ENCODE measurements at places on chromosomes 7 and 10.

DNA sequence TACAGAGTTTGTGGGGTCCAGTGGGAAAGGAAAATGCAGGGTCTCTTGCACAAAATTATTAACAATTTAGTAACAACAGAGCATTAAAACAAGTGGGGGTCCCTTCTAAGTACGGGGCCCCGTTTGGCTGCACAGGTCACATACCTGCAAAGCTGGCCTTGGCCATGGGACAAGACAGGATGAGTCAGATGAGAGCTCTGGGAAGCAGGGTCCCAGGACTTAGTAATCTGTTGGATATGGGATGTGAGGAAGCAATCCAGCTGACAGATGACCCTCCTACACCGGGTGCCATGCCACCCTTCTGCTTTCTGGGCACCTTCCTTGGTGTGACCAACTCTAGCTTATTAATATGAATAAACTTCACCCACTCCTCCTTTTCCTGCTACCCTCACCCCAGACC, 3.2 kb upstream of the DUSP5 start:
- no peak for DNase-seq

DNA sequence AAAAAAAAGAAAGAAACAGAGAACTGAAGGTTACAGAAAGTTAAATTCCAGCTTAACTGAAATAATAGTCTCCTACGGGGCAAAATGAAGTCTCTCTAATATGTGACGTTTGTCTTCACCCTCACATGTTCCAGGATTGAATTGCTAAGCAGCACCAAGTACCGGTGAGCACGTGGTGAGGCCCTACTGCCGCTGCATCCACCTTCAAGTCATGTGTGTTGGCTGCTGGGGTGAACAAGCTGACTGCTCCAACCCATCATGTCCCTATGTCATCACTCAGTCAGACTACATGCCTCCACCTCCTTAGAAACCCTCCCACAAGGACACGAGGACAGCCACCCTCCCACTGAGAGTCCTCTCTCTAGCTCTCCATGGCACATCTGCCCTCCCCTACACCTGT, 35.4 kb upstream of the NPFFR1 start:
- DNase-seq, result no peak

DNA sequence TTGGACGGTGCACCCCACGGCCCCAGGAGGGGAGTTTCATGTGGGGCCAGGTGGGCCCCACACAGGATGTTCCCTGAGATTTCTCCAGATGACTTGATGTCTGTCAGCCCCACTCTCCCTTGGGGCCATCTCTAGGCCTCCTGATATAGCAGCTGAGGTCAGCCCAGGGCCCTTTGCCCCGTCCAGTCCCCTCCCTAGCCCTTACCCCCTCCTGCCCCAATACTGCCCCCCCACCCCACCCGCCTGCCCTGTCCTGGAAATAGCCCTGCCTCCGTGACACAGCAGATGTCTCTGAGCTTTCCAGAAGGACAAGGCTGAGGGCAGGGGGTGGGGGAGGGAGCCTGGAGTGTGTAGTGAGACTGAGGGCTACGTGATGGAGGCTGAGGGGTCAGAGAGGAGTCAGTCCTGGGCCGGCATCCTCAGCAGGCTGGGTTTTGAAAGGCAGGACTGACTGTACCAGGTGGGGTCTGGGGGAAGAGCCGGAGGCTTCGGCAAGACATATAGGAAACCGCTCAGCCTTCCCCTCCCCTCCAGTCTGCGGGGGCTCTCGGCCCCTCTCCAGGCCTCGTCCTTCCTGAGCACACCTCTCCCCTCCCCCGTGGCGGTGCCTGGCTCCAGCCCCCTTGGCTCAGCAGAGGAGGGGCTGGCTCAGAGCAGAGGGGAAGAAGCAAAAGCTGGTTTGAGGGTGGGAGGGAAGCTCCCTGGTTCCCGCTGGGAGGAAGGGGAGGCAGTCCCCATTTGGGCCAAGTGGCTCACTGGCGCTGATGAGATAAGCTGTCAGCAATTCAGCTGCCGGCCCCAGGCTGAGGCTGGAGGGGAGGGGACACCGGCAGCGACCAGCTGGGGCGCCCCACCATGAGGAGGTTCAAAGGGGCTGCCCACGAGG, 2.0 kb downstream of the FLNC start:
- DNase-seq, result peak; percentile 64

DNA sequence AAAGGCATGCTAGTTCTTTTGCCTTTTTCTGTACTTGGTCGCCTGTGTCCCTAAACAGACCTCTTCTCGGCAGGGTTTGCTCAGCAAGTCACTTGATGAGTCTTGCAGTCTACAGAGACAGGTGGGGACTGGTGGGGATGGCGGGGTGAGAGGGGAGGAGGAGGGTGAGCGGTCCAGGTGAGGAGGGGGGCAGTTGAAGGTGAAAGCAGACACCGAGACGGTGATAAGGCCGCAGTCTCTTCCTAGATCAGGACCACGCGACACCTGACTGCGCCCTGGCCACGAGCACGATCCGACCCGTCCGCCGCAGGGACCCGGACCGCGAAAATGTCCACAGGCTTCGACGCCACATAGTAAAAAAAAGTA, 566 bp downstream of the ASNS start:
- no peak for DNase-seq

GRCh38 chr7:43869867-43870240, 537 bp upstream of the MRPS24 start:
- DNase-seq, result no peak

DNA sequence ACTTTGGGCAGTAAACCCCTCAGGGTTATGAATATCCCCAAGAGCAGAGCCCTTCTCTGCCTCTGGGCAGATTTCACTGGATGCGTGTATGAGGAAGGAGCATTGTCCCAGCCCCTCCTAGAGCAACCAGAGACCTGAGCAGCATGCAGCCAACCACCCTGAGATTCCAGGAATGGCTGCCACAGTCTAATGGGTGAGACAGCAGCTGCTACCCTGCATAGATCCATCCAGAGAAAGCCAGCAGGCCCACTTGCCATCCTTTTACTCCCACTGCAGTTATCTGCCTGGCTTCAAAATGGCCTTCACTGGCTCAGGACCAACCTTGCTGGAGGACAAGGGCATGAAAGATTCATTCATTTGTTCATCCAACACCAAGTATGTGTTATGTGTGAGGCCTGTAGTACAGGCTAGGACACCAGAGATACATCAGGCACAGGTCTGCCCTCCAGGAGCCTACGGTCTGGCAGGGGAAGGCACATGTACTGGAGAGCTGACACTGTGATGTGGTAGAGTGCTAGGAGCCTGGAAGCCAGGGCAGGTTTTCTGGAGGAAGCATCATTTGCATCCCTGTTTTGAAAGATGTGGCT, 26.2 kb upstream of the C10orf105 start:
- no peak for DNase-seq

DNA sequence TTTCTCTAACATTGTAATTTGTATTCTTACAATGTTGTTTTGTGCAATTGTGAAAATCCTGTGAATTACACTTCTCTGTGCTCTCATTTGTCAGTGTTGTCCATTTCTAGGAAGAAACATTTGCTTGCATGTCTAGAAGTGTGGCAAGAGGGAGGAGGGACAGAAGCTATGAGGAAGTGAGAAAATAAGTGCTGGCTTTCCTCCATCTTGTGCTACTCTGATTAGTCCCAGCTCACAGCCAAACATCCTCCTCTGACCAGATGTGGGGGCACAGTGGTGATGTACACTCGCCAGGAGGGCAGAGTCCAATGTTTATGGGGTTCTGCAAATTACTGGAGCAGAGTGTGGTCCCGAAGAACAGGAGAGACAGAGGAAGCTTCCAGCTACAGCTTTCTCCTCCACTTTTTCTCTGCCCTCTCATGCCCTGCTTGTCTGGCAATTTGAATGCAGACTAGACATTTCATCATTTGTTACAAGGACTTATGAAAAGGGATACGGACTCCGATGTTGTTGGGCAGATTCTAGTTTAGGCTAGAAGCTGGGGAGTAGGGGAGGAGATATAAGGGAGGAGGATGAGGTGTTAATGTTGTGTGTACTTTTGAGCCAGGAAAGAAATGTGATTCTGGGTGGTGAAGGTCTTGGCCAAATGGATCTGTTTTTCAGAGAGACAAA, 131.0 kb upstream of the C1GALT1 start:
- no peak for DNase-seq

- no peak for DNase-seq
Measured at GRCh38 chr10:87973635-87974034, 110.2 kb downstream of the PTEN start.

DNA sequence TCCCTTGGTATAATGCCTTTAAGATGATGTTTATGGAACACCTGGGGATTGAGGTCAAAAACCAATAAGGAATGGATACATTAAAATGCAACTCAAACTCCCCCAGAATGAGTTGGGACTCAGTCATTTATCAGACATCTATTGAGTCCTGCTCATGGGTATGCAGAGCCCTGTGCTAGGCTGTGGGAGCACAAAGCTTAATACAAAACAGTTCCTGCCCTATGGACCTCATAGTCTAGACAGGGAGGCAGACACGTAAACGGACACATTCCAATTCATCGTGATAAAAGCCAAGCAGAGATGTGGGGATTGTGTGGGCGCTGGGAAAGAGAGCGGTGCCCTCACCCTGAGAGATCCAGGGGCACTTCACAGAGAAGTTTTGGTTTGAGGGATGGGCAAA, 181.7 kb downstream of the PTEN start:
- no peak for DNase-seq

DNA sequence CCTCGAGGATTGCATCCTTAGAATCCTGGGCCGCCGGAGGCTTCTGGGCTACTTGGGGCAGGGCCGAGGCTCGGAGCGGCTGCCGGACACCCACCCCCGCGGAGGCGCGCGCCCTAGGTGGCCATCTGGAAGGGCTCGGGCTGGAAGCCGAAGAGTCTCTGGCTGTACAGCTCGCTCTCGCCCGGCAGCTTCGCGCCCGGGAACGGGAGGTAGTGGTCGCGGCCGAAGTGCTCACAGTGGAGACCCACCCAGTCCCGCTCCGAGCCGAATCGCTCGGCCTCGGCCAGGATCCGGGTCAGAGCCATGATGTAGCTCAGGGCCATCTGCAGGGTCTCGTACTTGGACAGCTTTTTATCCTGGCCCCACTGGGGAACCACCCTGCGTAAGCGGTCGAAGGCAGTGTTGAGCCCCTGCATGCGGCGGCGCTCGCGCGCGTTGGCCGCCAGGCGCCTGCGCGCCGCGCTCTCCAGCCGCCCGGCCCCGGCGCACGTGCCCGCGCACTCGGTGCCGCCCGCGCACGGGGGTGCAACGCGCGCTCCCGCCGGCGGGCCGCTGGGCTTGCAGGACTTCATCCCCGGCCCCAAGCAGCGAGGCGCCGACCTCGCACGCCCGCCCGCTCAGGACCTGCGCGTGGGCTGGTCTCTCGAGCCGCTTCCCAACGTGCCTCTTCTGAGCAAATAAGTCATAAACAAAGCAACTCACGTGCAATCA, 652 bp downstream of the ATOH7 start:
- DNase-seq, result no peak

DNA sequence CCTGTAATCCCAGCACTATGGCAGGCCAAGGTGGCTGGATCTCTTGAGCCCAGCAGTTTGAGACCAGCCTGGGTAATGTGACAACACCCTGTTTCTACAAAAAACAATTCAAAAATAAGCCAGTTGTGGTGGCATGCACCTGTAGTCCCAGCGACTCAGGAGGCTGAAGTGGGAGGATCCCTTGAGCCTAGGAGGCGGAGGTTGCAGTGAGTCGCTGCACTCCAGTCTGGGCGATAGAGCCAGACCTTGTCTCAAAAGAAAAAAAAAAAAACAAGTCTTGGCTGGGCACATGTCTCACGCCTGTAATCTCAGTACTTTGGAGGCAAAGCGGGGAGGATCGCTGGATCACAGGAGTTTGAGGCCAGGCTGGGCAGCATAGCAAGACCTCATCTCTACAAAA, 74.6 kb upstream of the PDSS1 start:
- DNase-seq, result no peak

GRCh38 chr7:17376595-17376994, 78.1 kb downstream of the AHR start:
- DNase-seq, result no peak

GRCh38 chr7:159086301-159086925, 58.3 kb downstream of the VIPR2 start:
- DNase-seq, result no peak
